ENCODE measurements at places on chromosomes 7 and 10.
A peak's percentile ranks its signal among the peaks of the same experiment; 100 is the strongest.

- no peaks in the 10 kb centered on the region for H3K4me1 ChIP-seq
- no peaks in the 10 kb centered on the region for H3K36me3 ChIP-seq
- no peak for DNase-seq
- no peak overlapping the region for H3K4me3 ChIP-seq
- H3K27me3 ChIP-seq: no peaks in the 10 kb centered on the region
Observed at GRCh38 chr10:119480667-119481066, 61.9 kb downstream of the RGS10 start.

GRCh38 chr10:113515601-113516000 lies 37.3 kb upstream of the HABP2 start:
- H3K4me1 ChIP-seq: peaks cover 3% of the 10 kb centered on the region
- DNase-seq: no peak
- no peak overlapping the region for H3K27ac ChIP-seq
- no peak overlapping the region for H3K4me3 ChIP-seq
- H3K36me3 ChIP-seq: no peaks in the 10 kb centered on the region

GRCh38 chr10:89659143-89660131 lies 14.4 kb upstream of the PANK1 start:
- DNase-seq: no peak
- H3K36me3 ChIP-seq: no peaks in the 10 kb centered on the region
- H3K4me3 ChIP-seq: no peak overlapping the region
- H3K4me1 ChIP-seq: peaks cover 17% of the 10 kb centered on the region
- H3K27ac ChIP-seq: no peak overlapping the region

GRCh38 chr10:10816447-10816846 lies 201.2 kb upstream of the CELF2 start:
- no peak overlapping the region for H3K4me3 ChIP-seq
- no peak overlapping the region for H3K27ac ChIP-seq
- no peaks in the 10 kb centered on the region for H3K27me3 ChIP-seq
- H3K36me3 ChIP-seq: no peaks in the 10 kb centered on the region
- no peaks in the 10 kb centered on the region for H3K4me1 ChIP-seq

DNA sequence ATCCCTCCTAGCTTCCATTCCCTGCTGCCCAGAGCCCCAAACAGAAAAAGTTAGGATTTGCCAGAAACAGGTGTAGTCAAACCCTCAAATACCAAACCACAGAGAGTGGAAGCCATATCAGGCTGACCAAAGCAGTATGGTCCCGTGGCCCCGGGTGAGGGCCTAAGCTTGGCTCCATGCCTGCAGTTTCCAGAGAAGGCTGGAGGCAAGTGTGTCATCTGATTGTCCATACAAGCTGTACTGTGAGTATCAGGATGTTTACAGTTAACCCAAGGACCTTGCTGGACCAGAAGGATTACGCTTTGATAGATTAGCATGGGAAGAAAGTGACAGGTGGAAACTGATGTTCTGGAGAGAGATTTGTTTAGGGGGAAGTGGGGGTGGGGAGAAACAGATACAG lies 96.3 kb downstream of the PRKAG2 start:
- no peak overlapping the region for H3K27ac ChIP-seq
- H3K4me3 ChIP-seq: no peak overlapping the region
- no peaks in the 10 kb centered on the region for H3K36me3 ChIP-seq
- no peak for DNase-seq
- H3K4me1 ChIP-seq: peaks cover 8% of the 10 kb centered on the region
- H3K27me3 ChIP-seq: no peaks in the 10 kb centered on the region

DNA sequence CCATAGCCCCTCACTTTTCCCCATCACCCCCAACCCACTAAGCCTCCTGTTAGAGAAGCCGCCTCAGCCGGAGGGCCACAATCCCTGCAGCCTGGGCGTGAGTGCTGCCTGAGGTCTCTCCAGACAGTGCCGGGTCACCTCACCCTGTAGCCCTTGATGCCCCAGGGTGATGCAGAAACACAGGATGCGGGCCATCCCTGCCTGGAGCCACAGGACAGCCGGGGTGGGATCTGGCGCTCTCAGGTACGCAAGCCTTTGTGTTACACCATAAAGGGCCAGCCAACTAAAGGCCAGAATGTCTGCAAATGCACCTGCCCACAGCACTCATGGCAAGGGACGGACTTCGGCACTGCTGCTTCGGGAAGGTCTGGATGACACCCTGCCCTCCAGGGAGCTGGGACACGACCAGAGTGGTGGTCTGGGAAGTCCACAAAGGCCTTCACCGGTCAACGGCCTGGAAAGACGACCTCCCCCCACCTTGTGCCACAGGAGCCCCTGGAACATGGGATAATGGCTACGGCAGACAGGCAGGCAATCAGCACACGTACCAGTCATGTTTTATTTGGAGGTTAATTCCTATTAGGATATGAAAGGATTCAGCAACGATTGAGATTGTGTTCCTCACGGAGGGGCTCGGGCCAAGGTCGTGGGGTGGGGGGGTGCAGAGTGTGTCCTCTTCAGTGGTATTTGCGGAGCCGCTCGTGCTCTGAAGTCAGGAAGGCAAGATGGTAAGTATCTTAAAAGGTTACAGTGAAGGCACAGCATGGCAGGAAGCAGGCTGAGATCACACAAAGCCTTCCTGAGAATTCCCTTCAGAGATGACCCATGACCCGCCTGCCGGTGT lies 8.1 kb downstream of the ATP5MF start:
- H3K4me3 ChIP-seq: no peak overlapping the region
- H3K4me1 ChIP-seq: peaks cover 13% of the 10 kb centered on the region
- H3K36me3 ChIP-seq: peaks cover 3% of the 10 kb centered on the region
- no peaks in the 10 kb centered on the region for H3K27me3 ChIP-seq

DNA sequence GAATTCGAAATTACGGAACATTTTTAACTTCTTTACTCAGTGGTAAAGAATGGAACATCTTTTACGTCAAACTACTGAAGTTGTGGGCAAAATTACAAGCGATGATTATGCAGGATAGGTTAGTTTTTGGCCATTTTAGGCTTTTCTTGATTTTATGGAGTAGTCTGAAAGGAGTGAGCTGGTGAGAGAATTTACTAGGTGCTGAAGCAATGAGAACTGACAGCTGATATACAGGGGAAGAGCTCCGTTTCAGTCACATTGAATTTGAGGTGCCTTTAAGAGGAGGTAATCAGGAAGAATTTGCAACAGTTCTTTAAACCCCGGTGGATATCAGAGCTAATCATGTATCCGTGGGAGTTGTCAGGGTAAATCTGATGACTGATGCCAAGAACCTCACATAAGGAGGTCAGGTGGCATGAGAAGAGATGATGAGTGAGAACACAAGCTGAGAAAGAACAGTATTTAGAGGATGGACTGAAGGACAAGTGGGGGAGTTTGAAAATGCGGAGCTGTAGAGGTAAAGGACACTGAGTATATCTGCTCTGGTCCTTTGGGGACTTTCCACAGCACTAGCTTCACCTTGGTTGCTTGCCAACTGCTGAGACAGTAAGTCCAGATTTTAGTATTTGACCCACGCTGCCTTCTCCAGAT lies 104.3 kb downstream of the AHR start:
- H3K4me1 ChIP-seq: no peaks in the 10 kb centered on the region
- H3K27me3 ChIP-seq: no peaks in the 10 kb centered on the region
- H3K27ac ChIP-seq: no peak overlapping the region
- H3K36me3 ChIP-seq: no peaks in the 10 kb centered on the region
- DNase-seq: no peak

- DNase-seq: no peak
- H3K27ac ChIP-seq: peak overlapping the region; percentile 88
- peaks cover 40% of the 10 kb centered on the region for H3K4me1 ChIP-seq
Observed at GRCh38 chr10:98270073-98270740, 2.2 kb upstream of the LOXL4 start.

DNA sequence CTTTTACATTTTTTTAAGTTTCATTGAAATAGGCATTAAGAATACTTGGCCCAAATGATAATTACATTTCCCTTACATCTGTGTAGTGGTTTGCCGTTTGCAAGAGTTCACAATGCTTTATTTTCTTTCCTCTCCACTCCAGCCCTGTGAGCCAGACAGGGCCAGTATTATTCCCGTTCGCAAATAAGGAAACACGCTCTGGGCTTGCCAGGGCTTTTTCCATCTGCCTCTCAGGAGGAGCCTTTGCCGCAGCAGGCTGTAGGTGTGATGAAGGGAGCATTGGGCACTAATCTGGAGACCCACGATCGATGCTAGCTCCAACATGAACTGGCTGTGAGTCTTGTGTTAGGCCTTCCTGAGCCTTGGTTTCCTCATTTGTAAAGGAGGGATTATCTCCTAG lies 154.4 kb downstream of the GALNT17 start:
- no peak for DNase-seq
- H3K27me3 ChIP-seq: no peaks in the 10 kb centered on the region
- H3K4me1 ChIP-seq: no peaks in the 10 kb centered on the region

DNA sequence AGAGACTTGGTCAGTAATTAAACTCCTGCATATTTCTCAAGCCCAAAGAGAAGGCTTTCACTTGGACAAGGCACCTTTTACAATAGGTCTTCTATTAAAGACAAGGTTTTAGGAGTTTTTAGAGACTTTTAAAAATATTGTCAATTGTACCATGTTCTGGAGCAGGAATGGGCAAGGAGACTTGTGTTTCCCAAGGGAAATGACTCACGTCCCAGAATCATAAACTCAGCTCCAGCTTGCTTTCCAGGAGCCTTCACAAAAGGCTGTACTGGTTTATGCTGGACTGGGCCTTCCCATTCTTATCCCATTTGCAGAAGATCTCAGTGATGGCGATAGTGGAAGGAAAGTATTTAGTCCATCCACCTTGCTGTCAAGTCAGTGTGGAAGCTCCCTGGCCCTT lies 7.8 kb upstream of the GLI3 start:
- no peak for DNase-seq
- no peak overlapping the region for H3K4me3 ChIP-seq
- H3K27ac ChIP-seq: no peak overlapping the region
- H3K27me3 ChIP-seq: no peaks in the 10 kb centered on the region

DNA sequence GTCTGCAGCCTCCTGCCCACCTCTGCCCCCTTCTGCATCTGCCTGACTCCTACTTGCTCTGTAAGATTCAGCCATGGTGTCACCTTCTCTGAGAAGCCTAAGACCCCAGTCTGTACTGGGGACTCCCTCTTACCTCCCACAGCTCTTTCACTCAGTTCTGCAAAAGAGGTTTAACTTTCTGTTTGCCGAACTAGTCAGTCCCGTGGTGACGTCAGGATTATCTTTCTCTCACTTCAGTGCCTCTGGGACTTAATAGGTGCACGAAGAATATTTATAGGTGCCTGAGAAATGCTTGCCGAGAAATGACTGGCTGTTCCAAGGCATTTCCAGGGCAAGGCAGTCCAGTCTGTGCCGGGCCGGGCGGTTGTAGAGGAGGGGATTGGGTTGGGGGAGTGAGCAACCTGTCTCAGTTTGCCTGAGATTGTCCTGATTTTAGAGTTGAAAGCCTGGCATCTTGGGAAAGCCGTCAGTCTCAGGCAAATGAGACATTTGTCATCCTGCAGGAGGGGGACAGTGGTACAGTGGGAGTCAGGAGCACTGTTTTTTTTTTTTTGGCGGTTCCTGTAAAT lies 227.5 kb upstream of the NPVF start:
- H3K36me3 ChIP-seq: no peaks in the 10 kb centered on the region
- H3K4me1 ChIP-seq: peaks cover 22% of the 10 kb centered on the region
- H3K4me3 ChIP-seq: no peak overlapping the region
- H3K27ac ChIP-seq: no peak overlapping the region
- no peaks in the 10 kb centered on the region for H3K27me3 ChIP-seq

GRCh38 chr10:69996611-69997010 lies 56.0 kb upstream of the MACROH2A2 start:
- H3K27me3 ChIP-seq: no peaks in the 10 kb centered on the region
- H3K36me3 ChIP-seq: no peaks in the 10 kb centered on the region
- H3K27ac ChIP-seq: no peak overlapping the region

Data from psoas muscle (tissue), 8 donors.